ENCODE measurements at places on chromosomes 3 and 15.
A peak's percentile ranks its signal among the peaks of the same experiment; 100 is the strongest.

DNA sequence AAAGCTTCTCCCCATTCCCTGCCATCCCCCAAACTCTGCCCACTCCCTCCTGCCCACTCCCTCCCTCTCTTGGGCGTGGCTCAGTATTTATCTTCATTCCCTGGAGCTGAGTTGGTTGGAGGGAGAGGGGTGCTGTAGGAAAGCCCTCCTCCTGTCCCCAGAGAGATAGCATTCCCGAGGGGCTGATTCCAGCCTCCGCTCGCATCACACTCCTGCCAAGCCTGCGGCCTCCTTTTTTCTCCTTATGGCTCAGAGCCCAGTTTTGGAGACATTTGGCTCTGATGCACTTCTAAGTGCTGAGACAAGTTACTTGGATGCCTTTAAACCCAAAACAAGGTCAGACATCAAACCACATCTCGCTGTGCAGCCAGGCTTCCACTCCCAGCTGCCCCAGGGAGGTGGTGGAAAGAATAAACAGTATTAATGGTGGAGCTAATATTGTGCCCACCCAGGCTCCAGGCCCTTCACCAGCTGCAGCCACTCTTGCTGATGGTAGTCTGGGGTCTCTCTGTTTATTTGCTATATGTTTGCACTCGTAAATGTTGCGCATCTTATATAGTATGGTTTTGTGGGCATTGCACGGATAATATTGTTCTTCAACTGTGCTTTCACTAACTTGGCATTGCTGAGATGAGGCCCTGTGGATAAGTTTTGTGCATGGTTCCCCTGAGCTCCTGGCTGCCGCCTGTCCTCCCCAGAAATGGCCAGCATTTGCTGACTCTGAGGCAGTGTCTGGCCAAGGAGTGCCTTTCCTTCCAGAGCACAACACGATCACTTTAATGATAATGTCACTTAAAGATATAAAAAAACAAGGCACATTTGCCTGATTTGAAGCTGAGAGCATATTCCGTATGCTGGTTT is 157.2 kb downstream of the LRRC28 start:
- DNase-seq, result no peak

GRCh38 chr3:180828723-180829408 is 83.6 kb upstream of the FXR1 start:
- no peak for DNase-seq

DNA sequence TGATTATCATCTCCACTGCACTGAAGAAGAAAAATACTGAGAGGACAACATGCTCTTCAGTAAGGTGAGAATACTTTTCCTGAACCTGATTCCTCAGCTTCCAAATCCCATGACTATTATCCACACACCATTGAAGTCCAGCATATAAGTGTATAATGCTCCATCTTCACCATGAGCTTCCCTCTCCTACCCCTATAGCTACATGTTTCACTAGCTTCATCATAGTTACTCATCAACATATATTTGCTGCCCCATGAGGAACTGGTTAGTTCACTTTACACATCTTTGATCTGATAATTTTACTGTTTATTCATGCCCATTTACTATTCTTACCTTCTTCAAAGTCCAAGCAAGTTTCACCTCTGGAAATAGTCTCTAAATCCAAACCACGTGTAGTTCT is 908.5 kb upstream of the SEMA6D start:
- DNase-seq, result no peak

DNA sequence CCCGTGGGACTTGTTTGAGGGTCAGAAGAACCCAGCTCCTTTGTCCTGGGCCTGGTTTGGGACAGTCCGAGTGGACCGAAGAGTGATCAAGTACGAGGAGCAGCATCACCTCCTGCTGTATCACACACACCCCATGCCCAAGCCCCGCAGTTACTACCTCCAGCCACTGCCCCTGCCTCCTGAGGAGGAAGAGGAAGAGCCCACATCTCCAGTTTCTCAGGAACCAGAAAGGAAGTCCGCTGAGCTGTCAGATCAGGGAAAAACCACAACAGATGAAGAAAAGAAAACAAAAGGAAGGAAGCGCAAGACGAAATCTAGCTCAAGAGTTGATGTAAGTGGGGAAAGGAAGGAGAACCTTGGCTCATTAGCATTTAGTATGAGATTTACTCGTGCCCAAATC is 3.3 kb upstream of the P2RY12 start:
- DNase-seq, result no peak

DNA sequence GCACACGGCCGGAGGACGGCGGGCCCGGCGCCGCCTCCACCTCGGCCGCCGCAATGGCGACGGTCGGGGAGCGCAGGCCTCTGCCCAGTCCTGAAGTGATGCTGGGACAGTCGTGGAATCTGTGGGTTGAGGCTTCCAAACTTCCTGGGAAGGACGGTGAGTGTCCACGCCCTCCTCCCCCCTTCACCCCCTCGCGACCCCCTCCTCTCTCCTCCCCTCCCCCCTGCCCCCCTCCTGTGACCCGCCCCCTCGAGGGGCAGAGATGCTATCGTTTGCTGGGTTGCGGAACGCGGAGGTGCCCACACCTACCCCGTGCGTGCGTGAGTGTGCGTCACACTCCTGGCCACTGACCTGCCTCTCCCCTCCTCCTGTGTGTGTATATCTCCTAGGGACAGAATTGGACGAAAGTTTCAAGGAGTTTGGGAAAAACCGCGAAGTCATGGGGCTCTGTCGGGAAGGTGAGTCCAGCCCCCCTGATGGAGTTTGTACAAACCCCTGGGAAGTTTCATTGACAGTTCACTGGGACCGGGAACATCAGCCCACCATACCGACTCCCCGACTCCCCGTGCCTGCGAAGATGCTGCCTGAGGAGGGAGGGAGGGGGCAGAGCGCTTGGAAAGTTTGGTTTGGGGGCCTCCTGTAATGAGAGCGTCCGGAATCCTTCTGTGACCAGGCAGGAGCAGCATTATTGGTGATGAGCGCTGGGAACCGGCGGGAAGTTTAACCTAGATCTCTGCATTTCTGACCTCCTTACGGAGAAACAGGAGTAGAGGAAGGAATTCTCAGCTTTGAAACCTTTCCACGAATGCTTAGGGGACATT is 795 bp upstream of the SCAANT1 start:
- DNase-seq, result peak; percentile 23

GRCh38 chr3:81565041-81565440 is 196.4 kb downstream of the GBE1 start:
- no peak for DNase-seq

DNA sequence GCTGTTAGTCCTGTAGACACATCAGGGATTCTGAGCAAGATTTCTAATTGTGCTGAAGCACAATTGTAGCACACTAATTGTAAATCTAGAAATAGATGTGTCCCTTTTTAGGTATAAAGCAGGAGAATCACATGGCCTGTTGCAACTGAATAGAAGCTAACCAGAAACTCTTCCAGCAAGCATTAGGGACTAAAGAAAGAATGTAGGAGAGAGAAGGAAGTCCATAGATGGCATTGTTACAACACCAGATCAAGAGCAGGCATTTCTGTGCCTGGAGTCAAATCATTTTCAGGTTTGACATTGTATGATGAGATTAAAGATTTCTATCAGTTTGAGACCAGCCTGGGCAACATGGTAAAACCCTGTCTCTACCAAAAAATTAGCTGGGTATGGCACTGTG is 27.4 kb downstream of the CALML4 start:
- DNase-seq, result no peak

DNA sequence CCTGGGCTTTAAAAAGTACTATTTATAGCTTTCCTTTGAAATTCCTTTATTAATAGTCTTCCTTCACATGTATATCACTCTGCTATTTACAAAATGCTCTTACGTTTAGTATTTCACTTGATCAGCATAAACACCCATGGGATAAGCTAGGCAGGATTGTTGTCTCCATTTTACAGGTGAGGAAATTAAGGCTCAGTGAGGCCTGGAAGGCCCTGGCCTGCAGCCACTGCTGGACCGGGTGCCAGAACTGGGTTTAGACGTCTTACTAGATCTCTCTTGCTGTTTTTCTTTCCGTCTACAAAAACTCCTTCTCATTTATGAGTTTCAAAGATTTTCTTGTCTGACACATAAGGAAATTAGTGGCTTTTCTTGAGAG is 236.4 kb downstream of the LPP start:
- DNase-seq, result no peak

- DNase-seq, result no peak
These were observed 95.6 kb downstream of the RAB11A start for GRCh38 chr15:65964792-65965433.

DNA sequence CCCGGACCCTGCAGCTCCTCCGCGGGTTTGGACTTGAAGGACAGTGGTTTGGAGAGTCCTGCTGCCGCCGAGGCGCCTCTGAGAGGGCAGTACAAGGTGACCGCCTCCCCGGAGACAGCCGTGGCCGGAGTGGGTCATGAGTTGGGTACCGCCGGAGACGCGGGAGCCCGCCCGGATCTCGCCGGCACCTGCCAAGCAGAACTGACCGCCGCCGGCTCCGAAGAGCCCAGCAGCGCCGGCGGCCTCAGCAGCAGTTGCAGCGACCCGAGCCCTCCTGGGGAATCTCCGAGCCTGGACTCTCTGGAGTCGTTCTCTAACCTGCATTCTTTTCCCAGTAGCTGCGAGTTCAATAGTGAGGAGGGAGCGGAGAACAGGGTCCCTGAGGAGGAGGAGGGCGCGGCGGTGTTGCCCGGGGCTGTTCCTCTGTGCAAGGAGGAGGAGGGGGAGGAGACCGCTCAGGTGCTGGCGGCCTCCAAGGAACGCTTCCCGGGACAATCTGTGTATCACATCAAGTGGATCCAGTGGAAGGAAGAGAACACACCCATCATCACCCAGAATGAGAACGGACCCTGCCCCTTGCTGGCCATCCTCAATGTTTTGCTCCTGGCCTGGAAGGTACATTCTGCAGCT is 634 bp downstream of the MINDY2 start:
- DNase-seq, result no peak

- no peak for DNase-seq
These were observed 49.2 kb downstream of the CTXND1 start for GRCh38 chr15:80202641-80203360.

GRCh38 chr3:194933465-194933864 is 247.8 kb downstream of the FAM43A start:
- no peak for DNase-seq

- DNase-seq, result no peak
These were observed 11.1 kb downstream of the CEMIP start for GRCh38 chr15:80790236-80790635.

- no peak for DNase-seq
These were observed 97.1 kb upstream of the TRIM42 start for GRCh38 chr3:140580746-140581145.

DNA sequence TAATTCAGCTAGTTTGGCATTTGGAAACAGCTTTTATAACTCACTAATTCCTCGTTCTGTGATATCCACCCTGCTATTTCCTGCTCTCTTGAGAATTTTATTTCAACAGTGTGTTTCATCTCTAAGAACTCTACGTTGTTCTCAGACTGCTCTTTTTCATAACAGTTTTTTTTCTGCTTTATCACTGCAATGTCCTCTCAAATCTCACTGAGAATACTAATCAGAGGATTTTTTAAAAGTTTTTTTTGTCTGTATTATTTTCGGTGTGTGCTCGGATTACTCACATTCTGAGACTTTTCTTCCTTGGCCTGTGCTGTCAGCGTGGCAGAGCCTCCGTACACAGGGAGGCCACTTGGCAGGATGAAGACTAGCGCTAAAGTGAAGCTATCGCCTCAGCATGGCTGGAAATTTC is 59.4 kb upstream of the NEO1 start:
- DNase-seq, result no peak

DNA sequence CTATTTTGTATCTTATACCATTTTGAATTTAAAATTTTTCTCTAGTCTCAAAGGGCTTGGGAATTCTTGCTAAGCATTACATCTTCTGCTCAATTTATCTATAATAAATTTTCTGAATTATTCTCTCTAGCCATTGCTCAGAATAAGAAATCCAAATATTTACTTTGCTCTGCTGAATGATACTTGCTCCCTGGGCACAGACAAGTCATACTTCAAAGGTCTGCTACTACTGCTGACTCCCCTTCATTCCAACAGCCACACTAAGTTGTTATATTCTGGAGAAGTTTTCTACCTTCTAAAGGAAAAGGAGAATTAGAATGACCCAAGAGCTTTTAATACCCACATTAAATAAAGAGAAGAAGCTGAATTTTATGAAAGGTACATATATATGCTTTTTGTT is 460.3 kb upstream of the ZNF717 start:
- no peak for DNase-seq

- no peak for DNase-seq
These were observed 1.2 kb upstream of the ADCY5 start for GRCh38 chr3:123449997-123450604.

DNA sequence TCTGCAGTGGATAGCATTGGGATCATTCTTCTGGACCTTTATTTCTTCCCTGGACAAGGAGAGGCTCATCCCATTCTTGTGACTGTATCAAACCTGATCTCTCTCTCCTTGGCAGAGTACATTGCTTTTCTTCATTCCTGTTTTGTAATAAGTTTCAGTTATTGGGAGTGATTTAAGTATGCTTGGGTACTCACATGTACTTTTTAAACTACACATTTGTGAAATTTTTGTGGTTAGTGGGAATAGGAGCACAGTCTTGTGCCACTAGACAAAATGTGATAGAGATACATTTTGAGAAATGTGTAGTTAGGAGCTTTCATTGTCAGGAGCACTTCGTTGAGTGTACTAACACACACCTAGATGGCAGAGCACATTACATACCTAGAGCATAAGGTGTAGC is 262.6 kb downstream of the C3orf38 start:
- no peak for DNase-seq

- no peak for DNase-seq
These were observed 51.9 kb upstream of the MUC13 start for GRCh38 chr3:124986192-124987143.

GRCh38 chr15:50137330-50137761 is 18.3 kb upstream of the ATP8B4 start:
- DNase-seq, result no peak

- DNase-seq, result no peak
These were observed 60.3 kb upstream of the PPP2R3A start for GRCh38 chr3:135905058-135905724.

DNA sequence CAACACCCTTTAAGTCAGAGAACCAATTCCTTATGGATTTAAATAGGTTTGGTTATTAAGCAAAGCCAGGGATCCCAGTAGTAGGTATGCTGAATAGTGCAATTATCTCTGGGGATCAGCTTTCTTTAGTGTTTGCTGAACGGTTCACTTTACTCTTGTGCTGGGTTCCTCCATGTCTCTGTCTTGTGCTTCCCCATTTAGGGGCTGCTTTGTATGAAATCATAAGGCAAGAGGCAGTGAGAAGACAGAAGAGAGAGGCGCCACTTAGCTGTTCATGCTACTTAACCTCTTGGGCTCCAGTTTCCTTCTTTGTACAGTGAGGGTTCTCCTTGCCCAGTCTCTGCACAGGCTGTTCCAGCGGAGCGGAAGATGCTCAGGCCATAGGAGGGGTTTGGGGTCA is 3.5 kb downstream of the ST6GAL1 start:
- DNase-seq, result no peak

Data from stimulated activated CD8-positive, alpha-beta memory T cell treated with anti-CD3 and anti-CD28 coated beads, Interleukin-4, amount 100 ng/mL, for 1 hour (primary cell).